A549 treated with dexamethasone at 1 μM for 4 hours (cell line): ENCODE measurements at places on chromosomes 5 and 9. TPM values are rescaled to one million over a fixed set of nuclear protein-coding genes. Genes with fewer than 3 reads are reported as not detected.

The BARHL1 gene
- total RNA-seq, result not detected in 5 replicates

The LAMC3 gene
- total RNA-seq, result 1.2 to 2.2 TPM (median 2.1 TPM) in 5 replicates

The RBM22 gene
- total RNA-seq, result 45.7 to 53.3 TPM (median 50.9 TPM) in 5 replicates

The SLC4A9 gene
- 0.04 TPM in 1 of 5 replicates, not detected in the others for total RNA-seq

The CTNND2 gene
- 0.04 to 0.27 TPM (median 0.05 TPM) in 3 of 5 replicates, not detected in the others for total RNA-seq

The FOXD4 gene
- total RNA-seq, result 0.20 to 0.66 TPM (median 0.34 TPM) in 5 replicates

The FOXD4L4 gene
- total RNA-seq, result 0.04 to 0.07 TPM (median 0.05 TPM) in 3 of 5 replicates, not detected in the others

The OGN gene
- total RNA-seq, result not detected in 5 replicates

The SPINK6 gene
- total RNA-seq, result 0.27 to 1.4 TPM (median 0.39 TPM) in 5 replicates

The CCDC192 gene
- total RNA-seq, result not detected in 5 replicates

The CYLC2 gene
- not detected in 5 replicates for total RNA-seq

The SVEP1 gene
- 1.3 to 2.3 TPM (median 2.0 TPM) in 5 replicates for total RNA-seq

The TICAM2 gene
- total RNA-seq, result 0.87 to 1.5 TPM (median 1.1 TPM) in 5 replicates

The TNFSF8 gene
- total RNA-seq, result not detected in 5 replicates

The GABRA1 gene
- not detected in 5 replicates for total RNA-seq

The HMGXB3 gene
- 27.9 to 37.0 TPM (median 35.0 TPM) in 5 replicates for total RNA-seq

The GARNL3 gene
- total RNA-seq, result 2.0 to 3.3 TPM (median 3.2 TPM) in 5 replicates

The CDH18 gene
- not detected in 5 replicates for total RNA-seq

The IFNA21 gene
- total RNA-seq, result not detected in 5 replicates

The TAF11L13 gene
- not detected in 5 replicates for total RNA-seq

The ADGRV1 gene
- 0.45 to 0.84 TPM (median 0.65 TPM) in 5 replicates for total RNA-seq

The NLN gene
- total RNA-seq, result 56.9 to 76.4 TPM (median 67.6 TPM) in 5 replicates

The PHF2 gene
- 12.1 to 19.6 TPM (median 19.1 TPM) in 5 replicates for total RNA-seq

The C5orf47 gene
- total RNA-seq, result 0.03 to 0.08 TPM (median 0.06 TPM) in 4 of 5 replicates, not detected in the other

The TDRD7 gene
- 11.9 to 13.2 TPM (median 12.5 TPM) in 5 replicates for total RNA-seq

The PCDHB4 gene
- total RNA-seq, result 0.02 to 0.12 TPM (median 0.02 TPM) in 3 of 5 replicates, not detected in the others

The EMB gene
- total RNA-seq, result 4.9 to 9.1 TPM (median 7.2 TPM) in 5 replicates

The FOXD4L6 gene
- 0.08 to 0.09 TPM (median 0.09 TPM) in 3 of 5 replicates, not detected in the others for total RNA-seq

The SPAG8 gene
- 0.24 to 0.51 TPM (median 0.34 TPM) in 5 replicates for total RNA-seq

The LRRC19 gene
- not detected in 5 replicates for total RNA-seq

The FAXDC2 gene
- 0.17 to 0.73 TPM (median 0.30 TPM) in 5 replicates for total RNA-seq

The BTNL8 gene
- not detected in 5 replicates for total RNA-seq

The FBN2 gene
- 13.1 to 25.2 TPM (median 22.5 TPM) in 5 replicates for total RNA-seq

The FAM221B gene
- not detected in 5 replicates for total RNA-seq

The IL5 gene
- total RNA-seq, result 0.47 TPM in 1 of 5 replicates, not detected in the others

The IFNA13 gene
- total RNA-seq, result not detected in 5 replicates

The LVRN gene
- total RNA-seq, result 0.02 to 0.07 TPM (median 0.05 TPM) in 4 of 5 replicates, not detected in the other

The LCN9 gene
- total RNA-seq, result 0.14 to 0.30 TPM (median 0.22 TPM) in 3 of 5 replicates, not detected in the others

The CXCL14 gene
- total RNA-seq, result 0.18 to 0.37 TPM (median 0.33 TPM) in 5 replicates

The FSD1L gene
- 2.0 to 5.1 TPM (median 3.5 TPM) in 5 replicates for total RNA-seq

The FASTKD3 gene
- 14.0 to 14.9 TPM (median 14.6 TPM) in 5 replicates for total RNA-seq

The PCDH1 gene
- 2.1 to 4.1 TPM (median 3.4 TPM) in 5 replicates for total RNA-seq
